Lung (tissue), 17 donors: ENCODE measurements at places on chromosomes 7 and 10. TPM values are rescaled to one million over a fixed set of nuclear protein-coding genes. Genes with fewer than 3 reads are reported as not detected.

DNA sequence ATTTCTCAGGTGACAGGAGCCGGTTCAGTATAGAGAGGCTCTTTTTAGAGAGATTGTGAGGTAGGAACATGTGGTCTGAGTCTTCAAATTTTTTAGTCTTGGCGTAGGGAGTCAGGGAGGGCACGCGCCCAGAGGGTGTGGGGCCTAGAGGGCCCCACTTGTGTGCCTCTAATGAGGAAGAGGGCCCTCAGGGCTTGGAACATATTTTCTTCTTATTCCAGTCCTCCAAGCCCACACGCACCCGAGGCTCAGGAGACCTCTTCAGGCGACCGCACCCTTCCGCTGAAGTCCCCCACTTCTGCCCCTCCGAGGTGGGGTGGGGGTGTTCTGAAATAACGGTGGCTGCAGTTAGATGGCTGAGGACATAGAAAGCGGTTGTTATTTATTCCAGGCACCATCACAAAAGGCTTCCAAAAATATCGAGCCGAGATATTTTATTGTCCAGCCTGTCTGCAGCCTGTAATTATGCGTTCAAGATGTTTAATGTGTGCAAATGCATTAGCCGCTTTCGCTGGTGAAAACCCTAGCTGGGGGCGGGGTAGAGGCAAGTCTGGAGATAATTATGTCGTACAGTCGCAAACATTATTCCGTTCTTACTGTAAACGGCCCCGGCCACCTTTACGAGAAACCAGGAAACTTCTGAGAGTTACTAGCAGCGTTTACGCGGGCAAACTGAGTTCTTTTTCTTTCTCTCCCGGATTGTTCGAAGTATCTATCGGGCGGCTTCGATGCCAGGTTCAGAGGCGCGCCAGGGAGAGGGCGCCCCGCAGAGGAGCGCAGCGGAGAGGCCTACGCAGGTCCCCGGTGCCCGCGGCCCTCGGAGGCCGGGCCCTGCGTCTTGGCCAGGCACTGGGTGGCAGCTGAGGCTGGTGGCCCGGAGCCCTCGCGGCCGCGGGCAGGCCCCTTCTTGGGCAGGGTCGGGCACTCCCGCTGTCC, 12.9 kb upstream of the HOXA13 start:
- no peak overlapping the region for H3K27ac ChIP-seq
- H3K4me3 ChIP-seq = no peak overlapping the region
- peaks cover 91% of the 10 kb centered on the region for H3K27me3 ChIP-seq

DNA sequence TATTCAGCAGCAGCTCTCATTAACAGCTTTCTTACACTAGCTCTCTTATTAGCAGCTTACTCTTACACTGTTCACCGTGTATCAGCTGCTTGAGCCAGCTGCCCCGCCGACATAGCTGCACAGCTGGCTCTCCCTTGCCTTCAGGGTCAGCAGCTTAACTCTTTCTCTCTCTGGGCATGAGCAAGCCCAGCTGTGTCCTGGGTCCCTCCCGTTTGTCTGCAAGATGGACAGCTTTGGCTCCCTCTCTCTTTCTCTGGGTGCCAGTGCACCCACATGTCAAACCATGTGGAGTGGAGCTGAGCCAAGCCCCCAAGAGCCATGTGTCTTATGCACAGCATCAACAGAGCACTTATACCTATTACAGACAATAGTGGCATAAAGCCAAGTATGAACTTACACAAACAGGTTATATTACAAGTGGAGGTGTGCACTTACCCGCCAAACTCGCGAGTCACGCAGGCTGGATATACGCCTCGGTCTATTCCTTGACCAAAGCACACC, 35.7 kb upstream of the MTPAP start:
- DNase-seq = peak; percentile 71
- H3K27ac ChIP-seq = no peak overlapping the region
- no peaks in the 10 kb centered on the region for H3K36me3 ChIP-seq
- H3K27me3 ChIP-seq = no peaks in the 10 kb centered on the region

DNA sequence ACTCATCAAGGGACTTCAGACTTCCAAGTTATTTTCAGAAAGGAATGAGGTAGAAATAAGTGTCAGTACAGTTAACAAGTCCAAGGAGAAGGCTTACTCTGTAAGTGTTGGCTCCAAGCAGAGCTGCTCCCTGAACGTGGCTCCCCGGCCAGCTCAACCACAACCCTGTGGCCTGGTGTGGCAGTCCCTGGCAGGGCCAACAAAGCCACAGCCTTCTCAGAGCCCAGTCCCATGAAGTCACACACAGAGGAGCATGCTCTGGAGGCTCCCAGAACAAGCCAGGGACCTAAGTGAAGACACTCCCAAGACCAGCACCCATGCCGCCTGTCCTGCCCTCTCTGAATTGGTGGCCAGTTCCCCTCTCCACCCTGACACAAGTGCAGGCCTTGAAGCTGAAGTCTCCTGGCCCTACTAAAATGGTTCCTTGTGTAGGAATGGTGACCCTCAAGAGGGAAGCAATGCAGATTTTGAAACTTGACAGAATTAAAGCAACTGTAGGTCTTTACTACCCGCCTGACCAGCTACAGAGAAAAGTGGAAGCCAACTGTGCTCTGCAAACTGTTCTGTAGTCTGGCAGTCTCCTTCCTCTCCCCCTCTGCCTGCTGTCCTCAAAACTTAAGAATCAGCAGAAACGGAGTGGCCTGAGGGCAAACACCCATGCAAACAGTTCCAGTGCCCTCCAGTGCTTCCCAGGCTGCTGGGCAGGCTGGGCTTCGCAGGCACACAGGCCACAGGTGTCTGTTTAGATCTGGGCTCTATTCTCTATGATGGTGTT, 51.1 kb downstream of the NOD1 start:
- peak overlapping the region; percentile 57 for H3K27ac ChIP-seq
- H3K4me3 ChIP-seq = no peak overlapping the region
- H3K27me3 ChIP-seq = no peaks in the 10 kb centered on the region
- no peak for DNase-seq
- H3K36me3 ChIP-seq = peaks cover 40% of the 10 kb centered on the region
- H3K4me1 ChIP-seq = no peaks in the 10 kb centered on the region

DNA sequence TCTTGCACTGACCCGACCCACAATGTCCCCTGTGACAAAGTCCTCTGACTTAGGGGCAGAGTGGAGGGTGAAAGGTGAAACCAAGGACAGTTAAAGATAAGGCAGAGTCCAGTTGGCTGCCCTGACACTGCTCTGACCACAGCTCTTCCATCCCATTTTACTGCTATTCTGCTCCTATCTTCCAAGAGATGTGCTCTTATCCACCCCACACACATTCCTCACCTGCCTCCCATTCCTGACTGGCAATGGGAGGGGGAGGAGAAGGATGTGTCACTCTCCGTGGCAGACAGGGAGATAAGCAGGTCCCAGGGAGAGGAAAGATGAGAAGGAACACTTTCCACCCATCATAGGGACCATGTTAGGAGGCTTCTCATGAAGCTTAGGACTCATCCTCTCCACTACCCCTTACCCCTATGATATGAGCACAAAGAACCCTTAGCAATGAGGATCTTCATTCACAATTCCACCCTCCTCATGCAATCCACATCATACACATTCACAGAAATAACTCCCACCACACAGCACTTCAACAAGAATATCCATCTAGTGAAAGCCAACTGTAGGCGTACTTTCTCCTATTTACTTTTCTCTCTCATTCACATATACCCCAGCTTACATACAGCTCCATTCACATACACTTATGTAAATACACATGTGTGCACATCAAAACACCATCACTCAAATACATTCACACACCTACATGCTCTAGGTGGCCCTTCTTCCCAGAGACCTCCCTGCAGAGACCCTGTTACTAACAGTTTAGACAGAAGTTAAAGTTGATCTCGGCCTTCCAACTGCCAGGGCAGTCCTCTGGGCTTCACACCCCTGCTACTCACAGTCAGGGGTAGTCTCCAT, 6.6 kb downstream of the SYNPO2L start:
- H3K27ac ChIP-seq = no peak overlapping the region
- H3K36me3 ChIP-seq = no peaks in the 10 kb centered on the region
- no peaks in the 10 kb centered on the region for H3K27me3 ChIP-seq
- H3K4me1 ChIP-seq = peaks cover 15% of the 10 kb centered on the region
- no peak overlapping the region for H3K4me3 ChIP-seq

- no peaks in the 10 kb centered on the region for H3K4me1 ChIP-seq
- no peaks in the 10 kb centered on the region for H3K27me3 ChIP-seq
- H3K4me3 ChIP-seq = no peak overlapping the region
- no peak overlapping the region for H3K27ac ChIP-seq
- no peak for DNase-seq
Observed at GRCh38 chr7:41222746-41223145, 480.1 kb downstream of the INHBA start.

- no peaks in the 10 kb centered on the region for H3K4me1 ChIP-seq
- H3K36me3 ChIP-seq = no peaks in the 10 kb centered on the region
- DNase-seq = no peak
- H3K27me3 ChIP-seq = no peaks in the 10 kb centered on the region
- no peak overlapping the region for H3K4me3 ChIP-seq
Observed at GRCh38 chr10:36578306-36578705, 547.1 kb upstream of the ANKRD30A start.

DNA sequence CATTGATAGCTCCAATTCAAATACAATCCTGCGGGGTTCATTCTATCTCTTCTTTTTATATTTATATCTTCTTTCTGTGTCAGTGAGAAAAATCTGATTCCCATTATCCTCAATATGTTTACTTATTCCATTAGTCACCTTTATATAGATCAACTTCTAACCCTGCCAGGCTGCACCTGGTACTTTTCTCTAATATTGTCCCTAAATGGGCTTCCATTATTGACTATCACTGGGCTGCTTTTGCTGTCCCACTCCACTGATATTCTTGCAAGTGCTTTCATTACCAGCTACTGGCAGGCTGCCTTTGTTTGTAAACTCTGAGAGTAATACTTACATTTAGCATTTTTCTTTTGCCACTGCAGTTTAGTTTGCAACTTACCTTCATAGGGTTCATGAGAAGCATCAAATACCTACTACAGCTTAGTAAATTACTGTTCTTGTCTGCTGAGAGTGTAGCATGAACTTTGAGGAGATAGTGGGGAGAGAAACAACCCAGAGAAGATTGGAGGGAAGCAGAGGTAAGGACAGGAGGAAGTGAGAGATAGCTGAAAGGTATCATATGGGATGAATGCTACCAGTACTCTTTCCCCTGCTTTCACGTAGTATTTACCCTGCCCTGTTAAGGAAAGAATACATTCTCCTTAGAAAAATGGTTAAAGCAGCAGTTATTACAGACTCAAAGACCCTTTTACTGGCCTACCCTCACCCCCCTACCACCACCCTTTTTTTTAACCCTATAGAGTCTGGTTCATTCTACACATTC, 119.1 kb downstream of the PHTF2 start:
- H3K27me3 ChIP-seq = no peaks in the 10 kb centered on the region
- no peaks in the 10 kb centered on the region for H3K36me3 ChIP-seq
- no peak overlapping the region for H3K4me3 ChIP-seq
- DNase-seq = no peak
- no peaks in the 10 kb centered on the region for H3K4me1 ChIP-seq

DNA sequence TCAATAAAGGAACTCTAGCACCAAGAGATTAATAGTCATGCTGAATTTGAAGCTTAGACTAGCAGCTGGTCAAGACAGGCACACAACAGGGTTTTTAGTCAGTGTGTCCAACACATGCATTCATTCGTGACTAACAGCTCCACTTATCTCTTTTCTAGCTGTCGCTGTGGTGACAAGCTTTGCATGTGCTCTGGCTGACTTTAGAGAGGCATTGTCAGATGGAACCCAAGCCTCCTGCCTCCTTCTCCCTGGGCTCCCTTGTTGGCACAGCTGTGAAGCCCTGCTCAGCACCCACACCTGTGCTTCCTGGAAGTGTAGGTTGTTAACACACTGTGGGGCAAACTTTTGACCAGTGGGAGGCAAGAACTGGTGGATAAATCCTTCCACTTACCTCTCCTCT, 9.8 kb upstream of the AGK start:
- no peaks in the 10 kb centered on the region for H3K36me3 ChIP-seq
- H3K4me3 ChIP-seq = no peak overlapping the region
- no peak for DNase-seq
- no peaks in the 10 kb centered on the region for H3K4me1 ChIP-seq
- H3K27ac ChIP-seq = no peak overlapping the region
- no peaks in the 10 kb centered on the region for H3K27me3 ChIP-seq

DNA sequence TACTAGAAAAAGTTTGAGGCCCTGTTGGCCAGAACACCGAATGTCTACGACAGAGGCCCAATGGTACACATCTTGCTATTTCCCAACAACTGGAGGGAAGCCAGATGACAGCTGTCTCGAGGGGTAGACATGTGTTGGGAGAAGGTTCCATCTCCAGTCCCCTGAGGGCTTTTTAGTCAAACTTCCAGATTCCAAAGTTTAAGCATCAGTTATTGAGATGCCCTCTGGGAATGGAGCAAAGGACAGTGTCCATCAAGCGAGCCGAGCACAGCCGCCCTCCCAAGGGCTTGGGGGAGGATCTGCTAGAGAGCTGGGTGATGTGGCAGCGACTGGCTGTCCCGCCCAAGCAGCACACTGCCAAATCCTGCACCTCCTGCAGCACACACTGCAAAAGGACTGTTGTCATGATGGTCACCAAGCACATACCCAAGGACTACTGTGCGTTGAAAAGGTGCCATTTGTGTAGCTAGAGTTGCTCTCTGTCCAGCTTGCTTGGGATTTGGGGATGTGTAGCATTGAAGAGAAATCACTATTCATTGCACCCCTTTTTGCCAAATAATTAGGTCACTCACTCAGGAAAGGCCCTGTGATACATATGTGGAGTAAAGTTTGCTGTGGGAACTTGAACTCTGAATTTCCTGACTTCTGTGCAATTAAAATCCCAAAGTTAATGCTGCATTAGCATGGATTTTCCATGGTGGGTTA, 164.6 kb downstream of the TRIL start:
- H3K4me1 ChIP-seq = no peaks in the 10 kb centered on the region
- no peaks in the 10 kb centered on the region for H3K27me3 ChIP-seq
- H3K4me3 ChIP-seq = no peak overlapping the region
- H3K36me3 ChIP-seq = no peaks in the 10 kb centered on the region
- H3K27ac ChIP-seq = no peak overlapping the region

DNA sequence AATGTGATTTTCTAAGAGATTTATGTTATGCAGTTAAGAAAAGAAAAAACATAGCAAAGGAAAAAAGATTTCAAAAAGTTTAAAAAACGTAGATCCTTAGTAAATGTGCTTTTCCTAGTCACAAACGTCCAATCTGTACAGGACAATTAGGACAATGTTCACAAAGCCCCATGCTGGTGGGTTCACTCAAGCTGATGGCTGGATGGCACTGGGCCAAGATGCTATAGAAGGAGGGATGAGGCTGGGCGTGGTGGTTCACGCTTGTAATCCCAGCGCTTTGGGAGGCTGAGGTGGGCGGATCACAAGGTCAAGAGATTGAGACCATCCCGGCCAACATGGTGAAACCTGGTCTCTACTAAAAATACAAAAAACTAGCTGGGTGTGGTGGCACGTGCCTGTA, 22.1 kb downstream of the SVIL start:
- no peak for DNase-seq
- H3K4me3 ChIP-seq = no peak overlapping the region
- H3K36me3 ChIP-seq = no peaks in the 10 kb centered on the region

DNA sequence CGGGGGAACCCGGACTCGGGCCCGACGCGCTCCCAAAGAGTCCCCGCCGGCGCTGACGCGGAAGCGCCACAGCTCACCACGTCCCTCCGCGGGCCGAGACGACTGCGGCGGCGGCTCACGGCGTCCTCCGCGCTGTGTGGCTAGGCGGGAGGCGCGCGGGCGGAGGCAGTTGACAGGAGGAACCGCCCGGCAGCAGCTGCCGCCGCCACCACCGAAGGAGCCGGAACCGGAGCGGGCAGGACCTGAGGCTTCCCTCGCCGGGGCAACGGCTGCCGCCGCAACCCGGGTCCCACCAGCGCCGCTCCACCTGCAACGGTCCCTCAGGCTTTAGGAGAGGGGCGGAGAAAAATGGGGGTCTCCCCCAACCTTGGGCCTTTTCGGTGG, 334 bp downstream of the ZNF800 start:
- peak overlapping the region; percentile 95 for H3K27ac ChIP-seq
- H3K4me1 ChIP-seq = peaks cover 16% of the 10 kb centered on the region
- H3K27me3 ChIP-seq = peaks cover 5% of the 10 kb centered on the region
- DNase-seq = peak; percentile 65
- no peaks in the 10 kb centered on the region for H3K36me3 ChIP-seq
- peak overlapping the region; percentile 96 for H3K4me3 ChIP-seq

The ZNF394 gene
- 23.0 TPM for polyA plus RNA-seq

The NPSR1 gene
- not detected for polyA plus RNA-seq

The MEOX2 gene
- polyA plus RNA-seq = 5.3 TPM
